ENCODE measurements at places on chromosomes 5 and 9.

DNA sequence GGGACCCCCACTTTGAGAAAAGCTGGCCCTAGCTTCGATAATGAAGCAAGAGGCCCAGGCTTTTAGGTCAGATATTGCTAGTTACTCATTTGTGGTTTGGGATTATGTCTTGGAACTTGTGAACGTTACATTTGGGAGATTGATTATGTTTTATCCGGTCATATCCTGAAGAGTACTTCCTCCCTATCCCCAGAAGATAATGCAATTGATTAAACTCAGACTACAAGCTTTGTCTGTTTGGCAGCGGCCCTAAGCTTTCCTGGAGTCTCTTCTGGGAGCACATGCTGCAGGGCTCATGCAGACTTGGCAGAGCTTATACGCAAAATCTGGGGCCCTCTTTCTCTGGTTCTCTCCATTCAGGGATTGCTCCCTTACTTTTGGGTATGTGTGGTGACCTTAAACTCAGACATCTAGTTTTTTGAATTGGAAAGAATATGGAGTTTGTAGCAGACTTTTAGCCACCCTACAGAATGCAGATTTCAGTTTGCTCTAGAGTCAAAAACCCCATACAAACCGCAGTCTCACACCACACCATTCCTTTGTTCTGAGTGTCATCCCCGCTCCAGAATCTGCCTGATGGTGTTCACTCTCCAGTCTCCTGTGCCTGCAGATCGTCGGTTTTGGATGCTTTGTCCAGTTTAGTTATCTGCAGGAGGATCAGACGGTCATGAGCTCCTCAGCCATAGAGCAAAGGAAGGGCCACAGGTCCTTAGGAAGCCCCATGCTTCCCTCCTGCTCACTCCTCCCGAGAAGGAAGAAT, 449.5 kb upstream of the TRPC7 start:
- DNase-seq = no peak

- no peak for DNase-seq
These were observed 295.0 kb downstream of the PDE4D start for GRCh38 chr5:59598547-59598874.

- no peak for DNase-seq
These were observed 307.6 kb downstream of the PJA2 start for GRCh38 chr5:109102096-109102690.

GRCh38 chr5:116622375-116623050, 47.9 kb upstream of the SEMA6A start:
- no peak for DNase-seq

- DNase-seq = no peak
These were observed 37.4 kb downstream of the ARHGEF37 start for GRCh38 chr5:149618581-149619248.

Data from NCI-H1105 (cell line).